ENCODE measurements at places on chromosomes 6 and 20.
A peak's percentile ranks its signal among the peaks of the same experiment; 100 is the strongest.

DNA sequence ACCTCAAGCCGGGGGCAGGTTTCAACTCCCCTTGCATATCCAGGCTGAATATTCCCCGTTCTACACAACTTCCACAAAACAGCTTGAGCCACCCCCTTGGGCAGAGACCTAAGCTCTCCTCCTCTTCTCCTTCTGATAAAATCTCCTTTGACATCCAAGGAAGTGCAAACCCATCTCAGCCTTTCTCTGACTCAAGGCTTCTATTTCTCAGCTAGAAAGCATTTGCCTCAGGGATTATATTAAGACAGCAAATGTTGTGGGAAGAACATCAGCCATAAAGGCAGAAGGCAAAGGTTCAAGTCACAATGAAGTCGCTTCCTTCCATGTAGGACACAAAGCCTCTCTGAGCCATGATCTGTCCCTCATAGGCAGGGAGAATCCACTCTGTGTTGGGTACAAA, 386.6 kb upstream of the ARID1B start:
- no peak for DNase-seq

DNA sequence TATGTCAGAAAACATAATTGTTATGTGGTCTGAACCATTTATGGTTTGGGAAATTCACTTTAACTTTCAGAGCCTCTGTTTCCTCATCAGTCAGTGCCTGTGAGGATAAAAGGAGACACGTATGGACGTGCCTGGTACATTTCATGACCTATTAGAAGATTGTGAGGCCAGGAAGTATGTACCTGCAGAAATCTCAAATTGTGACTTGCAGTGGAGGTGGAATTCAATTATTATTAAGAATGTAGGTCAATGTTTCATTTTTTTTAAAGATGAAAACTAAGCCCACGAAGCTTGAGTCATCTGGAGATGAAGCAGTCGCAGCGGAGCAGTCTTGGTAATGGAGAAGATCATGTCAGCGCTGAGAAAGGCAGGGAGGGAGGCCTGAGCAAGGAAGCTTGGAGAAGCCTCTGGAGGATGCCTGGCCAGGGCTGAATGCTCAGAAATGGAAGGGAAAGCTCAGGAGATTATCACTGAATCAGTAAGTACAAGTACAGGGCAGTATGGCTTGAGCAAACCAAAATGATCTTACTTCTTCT, 3.9 kb upstream of the DSE start:
- DNase-seq: no peak

DNA sequence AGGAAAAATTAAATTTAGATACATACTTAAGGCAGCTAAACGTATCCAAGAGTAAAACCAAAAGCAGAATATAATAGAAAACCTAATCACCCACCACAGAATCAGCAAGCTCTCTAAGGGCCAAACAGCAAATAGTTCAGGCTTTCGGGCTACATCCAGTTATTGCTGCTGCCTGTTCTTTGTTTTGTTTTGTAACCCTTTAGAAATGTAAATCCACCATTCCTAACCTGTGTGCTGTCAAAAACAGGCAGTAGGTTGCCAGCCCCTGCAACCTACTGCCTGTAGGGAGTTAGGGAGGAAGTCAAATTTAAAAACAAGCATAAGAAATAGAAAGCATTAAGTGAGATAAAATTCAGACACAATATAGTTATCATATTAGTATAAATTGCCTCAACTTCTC, 225.9 kb downstream of the PTPRT start:
- no peak for DNase-seq

GRCh38 chr6:124994648-124995047, 32.4 kb downstream of the RNF217 start:
- DNase-seq: no peak

DNA sequence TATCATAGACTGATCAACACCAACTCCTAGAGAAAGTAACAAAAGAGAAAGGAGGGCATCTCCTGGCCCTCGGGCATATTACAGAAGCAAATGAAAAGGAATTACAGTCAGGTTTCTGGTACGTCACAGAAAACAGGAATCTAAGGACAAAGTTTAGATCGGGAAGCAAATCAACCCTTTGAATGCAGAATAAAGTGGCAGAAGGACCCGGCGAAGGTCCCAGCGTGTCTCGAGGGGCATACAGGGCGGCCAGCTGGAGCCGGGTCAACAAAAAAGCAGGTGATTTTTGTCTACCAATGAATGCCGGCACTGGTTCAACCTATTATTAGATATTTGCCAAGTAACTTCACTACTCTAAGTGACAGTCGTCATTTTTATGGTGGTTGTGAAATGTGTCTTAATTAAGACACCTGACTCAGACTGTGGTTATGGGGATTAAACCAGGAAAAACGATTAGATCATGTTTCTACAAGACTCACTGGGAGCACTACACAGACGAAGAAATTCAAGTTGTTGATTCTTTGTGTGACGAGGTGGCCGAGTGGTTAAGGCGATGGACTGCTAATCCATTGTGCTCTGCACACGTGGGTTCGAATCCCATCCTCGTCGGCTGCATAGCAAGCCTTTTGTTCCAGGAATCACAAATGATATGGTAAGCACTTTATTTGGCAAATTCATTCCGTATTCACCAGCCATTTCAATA, 12.4 kb upstream of the ZSCAN9 start:
- peak; percentile 32 for DNase-seq

- DNase-seq: no peak
Observed at GRCh38 chr6:114228675-114229074, 114.1 kb downstream of the HS3ST5 start.

DNA sequence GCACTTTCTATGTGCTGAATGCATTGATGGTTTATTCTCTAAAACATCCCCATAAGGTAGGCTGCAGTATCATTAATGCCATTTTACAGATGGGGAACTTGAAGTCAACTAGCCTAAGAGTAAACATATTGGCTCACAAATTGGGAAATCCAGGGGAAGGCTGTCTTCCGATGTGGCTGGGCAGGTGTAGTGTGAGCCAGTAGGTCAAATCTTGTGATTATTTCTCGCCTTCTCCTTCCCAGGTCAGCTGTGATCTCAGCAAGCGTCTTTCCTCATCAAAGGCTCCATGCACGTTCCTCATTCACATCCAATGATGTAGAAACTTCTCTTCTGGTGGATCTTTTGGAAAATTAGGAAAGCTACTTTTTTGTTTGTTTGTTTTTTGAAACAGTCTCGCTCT, 94.1 kb upstream of the SHLD1 start:
- no peak for DNase-seq

DNA sequence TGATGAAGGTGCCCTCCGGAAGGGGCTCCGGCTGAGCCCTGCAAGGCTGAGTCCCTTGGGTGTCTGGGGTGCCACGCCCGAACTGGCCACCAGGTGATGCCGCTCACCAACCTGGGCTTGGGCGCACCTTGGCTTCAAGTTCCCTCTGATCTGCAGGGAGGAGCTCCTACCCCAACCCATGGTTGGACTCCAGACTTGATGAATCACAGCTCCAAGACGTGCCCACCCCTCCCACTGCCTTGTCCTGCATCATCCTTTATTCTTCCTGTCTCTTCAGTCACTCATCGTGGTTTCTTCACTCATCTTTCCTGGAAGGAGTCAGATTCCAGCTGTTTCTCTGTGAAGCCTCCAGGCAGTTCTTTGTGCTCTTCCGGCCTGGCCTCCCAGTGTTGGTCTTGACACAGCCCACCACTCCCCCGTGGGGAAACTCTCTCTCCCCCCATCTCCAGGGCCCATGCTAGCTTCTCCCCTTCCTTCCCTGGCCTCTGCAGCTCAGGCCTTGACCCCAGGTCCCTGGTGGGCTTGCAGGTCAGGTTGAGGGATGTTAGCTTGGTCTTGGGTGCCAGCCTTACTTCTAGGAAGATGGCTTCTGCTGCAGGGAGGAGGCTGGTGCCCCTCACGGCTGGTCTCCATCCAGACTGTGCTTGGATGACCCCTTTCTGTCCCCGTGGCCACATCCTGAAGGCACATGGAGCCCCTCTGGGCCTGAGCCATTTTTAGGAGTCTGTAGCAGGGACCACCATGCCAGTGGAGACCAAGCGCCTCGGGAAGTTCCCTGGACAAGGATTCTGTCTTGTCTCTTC, 2.6 kb upstream of the ZBP1 start:
- peak; percentile 69 for DNase-seq

DNA sequence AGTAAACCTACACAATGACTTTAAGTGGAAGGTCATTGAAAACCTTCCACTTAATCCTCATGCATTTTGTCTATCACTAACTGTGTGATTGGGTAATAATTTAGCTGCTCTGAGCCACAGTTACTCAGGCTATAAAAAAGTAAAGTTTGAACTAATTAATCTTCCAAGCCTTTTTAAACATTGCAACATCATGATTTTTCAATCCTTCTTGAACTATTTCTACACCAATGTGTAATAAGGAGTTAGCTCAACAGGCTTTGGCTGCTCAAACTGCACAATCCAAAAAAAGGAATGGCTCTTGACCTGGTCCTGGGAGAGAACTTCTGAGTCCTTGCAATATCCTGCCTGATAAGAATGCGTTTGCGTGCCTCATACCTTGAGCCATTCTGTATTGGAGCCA, 34.8 kb upstream of the FILIP1 start:
- DNase-seq: no peak

DNA sequence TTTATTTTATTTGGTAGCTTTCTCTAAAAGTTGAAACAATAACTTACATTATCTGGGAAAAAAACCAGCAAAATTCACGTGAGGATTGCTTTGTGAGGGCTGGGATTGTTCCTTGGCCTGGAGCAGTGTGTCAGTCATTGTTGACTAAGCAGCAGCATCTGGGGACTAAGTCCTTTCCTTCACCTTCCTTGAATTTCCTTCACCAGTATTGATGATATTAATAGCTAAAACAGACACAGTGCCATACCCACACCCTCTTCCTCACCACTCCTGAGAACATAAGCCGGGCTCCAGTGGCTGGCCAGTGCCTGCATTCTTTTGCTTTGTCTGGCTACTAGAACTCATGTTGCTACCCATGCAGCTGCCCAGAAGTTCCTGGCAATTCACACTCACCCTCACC, 23.7 kb downstream of the PLCB1 start:
- DNase-seq: no peak

GRCh38 chr6:151498327-151498726, 4.5 kb downstream of the CCDC170 start:
- DNase-seq: no peak

GRCh38 chr20:50359607-50360217, 150.5 kb upstream of the PTPN1 start:
- no peak for DNase-seq

DNA sequence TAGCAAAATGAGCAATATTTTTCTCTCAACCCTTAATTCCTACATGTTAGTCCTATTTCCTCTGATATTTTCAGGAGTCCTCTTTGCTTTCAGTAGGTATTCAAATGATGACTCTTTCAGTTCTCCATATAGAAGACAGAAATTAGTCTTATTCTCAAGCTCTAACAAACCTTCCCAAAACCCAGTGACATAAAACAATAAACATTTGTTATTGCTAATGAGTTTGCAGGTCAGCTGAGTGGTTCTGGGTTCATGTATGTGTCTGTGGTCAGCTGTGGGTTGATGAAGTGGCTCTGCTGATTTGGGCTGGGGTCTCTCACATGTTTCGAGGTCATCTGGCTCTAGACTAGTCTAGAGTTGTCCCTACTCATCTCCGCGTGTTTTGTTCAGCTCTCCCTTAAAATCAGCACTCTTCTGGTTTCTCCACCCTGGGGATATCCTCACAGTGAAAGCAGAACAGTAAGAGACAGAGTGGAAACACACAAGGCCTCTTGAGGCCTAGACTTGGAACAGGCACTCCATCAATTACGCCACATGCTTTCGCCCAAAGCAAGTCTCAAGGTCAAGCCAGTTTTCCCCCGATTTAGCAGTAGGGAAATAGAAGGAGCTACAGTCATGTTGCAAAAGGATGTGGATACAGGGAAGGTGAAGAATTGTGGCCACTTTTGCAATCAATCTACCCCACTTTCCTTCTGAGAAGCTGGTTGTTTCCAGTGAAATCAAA, 273.0 kb downstream of the PLCB1 start:
- no peak for DNase-seq

DNA sequence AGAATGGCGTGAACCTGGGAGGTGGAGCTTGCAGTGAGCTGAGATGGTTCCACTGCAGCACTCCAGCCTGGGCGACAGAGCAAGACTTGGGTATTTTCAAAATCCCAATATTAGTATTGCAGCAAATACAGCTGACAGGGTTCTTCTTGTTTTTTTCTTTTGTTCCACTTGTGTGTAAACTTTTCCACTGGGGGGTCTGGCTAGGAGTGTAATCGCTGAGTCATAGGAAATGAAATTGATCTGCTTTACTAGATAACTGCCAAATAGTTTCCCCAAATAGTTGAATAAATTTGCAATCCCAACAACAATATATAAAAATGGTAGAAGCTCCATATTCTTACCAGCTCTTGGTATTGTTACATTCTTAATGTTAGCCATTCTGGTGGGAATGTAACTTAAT, 526.0 kb upstream of the SOX4 start:
- no peak for DNase-seq

DNA sequence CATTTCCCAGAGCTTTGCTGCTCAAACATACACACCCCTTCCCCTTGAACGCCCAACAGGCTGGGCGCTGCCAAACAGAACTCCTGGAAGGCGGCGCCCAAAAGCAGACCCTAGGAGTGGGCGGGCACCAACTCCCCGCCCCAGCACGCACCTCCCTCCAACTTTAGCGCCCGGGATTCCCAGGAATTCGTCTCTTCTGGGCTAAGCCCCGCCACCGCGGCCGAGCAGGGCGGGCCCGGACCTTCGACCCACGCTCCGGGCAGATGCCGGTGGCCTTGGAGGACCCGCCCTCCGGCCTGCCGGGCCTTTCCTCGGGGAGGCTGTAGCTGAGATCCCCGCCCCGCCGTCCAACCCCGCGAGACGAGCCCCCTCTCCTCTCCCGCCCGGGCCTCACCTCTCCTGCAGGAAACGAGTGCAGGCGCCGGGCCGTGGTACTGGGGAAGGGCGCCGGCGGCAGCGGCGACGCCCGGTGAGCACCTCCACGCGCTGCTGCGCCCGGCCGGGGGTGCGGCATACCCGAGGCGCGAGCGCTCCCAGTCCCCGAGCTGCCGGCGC, 659 bp downstream of the MCUR1 start:
- no peak for DNase-seq

GRCh38 chr6:120871416-120872261, 462.6 kb downstream of the TBC1D32 start:
- no peak for DNase-seq

GRCh38 chr20:37202267-37202943, 23.1 kb upstream of the MROH8 start:
- DNase-seq: peak; percentile 56

GRCh38 chr6:13813026-13813425, 1.3 kb downstream of the MCUR1 start:
- DNase-seq: no peak

GRCh38 chr6:142944124-142945048, 590 bp downstream of the HIVEP2 start:
- peak; percentile 88 for DNase-seq

Measured in B cell (primary cell).